ENCODE measurements at places on chromosomes 13 and 19.

DNA sequence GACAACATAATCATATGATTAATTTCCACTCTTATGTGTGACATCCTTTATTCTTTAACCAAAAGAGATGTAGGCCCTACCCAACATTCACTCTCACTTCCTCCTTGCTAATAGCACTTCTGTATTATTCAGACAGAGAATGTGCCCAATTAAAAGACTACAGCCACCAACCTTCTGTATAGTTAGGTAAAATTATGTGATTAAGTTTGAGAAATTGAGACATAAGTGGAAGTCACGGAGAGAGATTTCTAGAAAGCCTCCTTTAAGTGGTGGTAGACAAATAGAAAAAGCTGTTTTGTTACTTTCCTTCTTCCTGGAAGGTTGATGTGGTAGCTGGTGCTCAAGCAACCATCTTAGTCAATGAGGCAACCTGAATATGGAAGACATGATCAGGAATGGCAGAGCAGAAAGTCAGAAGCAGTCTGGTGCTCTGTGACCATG lies 14.8 kb downstream of the EPSTI1 start:
- no peak for DNase-seq

GRCh38 chr19:280541-281009 lies 10.6 kb downstream of the PLPP2 start:
- DNase-seq: no peak

DNA sequence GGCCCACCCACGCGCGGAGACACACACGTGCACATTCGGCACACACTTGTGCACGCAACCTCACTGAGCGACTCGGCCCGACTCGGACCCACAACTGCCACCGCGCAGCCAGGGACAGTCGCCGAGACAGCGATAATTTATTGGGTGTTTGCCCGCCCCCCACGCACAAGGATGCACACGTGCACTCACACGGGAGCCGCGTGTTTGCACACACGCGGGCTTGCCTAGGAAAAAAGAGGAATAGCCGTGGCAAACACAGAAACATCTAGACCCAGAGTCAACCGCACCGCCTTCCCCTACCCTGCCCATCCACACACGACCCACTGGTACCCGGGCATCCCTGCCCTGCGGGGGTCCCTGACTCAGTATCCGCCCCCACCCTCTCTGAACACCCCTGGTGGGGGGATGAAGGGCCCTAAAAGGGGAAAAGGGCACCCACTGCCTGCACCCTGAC lies 1.1 kb upstream of the SSBP4 start:
- no peak for DNase-seq

GRCh38 chr13:25177012-25177411 lies 4.9 kb upstream of the AMER2 start:
- DNase-seq: no peak

- peak; percentile 56 for DNase-seq
These were observed 1.5 kb downstream of the EPSTI1 start for GRCh38 chr13:42990291-42991232.

DNA sequence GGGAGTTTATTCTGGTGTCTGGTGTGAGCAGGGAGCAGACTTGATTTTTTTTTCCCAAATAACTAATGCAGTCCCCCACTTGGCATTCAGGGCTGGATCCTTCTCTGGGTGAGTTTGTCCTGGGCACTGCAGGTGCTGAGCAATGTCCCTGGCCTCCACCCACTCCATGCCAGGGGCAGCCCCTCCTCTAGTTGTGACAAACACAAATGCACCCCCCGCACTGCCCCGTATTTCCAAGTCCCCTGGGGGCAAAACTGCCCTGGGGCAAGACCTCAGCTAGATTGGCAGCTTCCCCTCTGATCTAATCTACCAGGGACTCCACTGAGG lies 6.4 kb downstream of the MOB3A start:
- DNase-seq: no peak

GRCh38 chr13:42279080-42279479 lies 7.1 kb downstream of the AKAP11 start:
- DNase-seq: no peak

- no peak for DNase-seq
These were observed 942.9 kb upstream of the PCDH20 start for GRCh38 chr13:62358646-62358932.

DNA sequence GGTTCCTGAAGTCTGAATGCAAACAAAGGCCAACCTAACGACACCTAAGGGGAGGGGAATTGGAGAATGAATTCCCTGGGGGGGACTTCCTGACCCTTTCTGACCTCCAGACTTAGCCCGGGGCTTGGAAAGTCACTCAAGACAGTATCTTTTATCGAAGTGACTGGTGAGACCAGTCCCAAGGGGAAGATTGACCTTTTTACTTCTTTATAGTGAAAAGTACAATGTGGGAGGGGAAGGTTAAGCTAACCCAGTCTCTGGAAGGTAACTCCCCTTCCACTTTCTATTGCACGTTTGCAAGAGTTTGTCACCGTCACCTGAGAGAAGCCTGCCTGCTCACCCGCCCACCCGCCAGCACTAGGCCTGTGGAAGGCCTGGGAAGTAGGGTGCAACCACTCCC lies 111.9 kb downstream of the EFNB2 start:
- no peak for DNase-seq

DNA sequence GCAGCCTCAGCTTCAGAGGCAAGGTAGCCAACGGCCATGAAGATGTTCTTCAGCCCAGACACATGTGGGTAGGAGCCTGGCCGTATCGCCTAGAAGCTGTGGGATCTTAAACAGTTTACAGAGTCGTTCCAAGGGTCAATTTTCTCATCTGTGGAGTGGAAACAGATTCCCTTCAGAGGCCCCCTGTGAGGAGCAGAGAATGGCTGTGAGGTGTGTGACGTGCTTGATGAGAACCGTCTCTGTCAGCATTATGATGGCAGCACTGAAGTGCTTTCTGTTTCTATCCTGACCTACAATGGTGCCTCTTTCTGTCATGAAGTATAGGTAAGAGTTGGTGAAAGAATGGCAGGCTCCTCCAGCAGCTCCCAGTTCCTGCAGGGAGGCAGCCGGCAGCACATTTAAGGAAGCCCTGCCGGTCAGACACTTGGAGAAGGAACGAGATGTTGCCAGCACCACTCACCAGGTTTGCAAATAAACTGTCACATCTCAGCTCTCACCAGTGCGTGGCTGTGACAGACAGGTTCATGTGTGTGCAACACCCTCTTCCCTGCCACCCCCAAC lies 277.3 kb downstream of the FOXO1 start:
- no peak for DNase-seq

- no peak for DNase-seq
These were observed 10.7 kb upstream of the CACNG6 start for GRCh38 chr19:53980539-53981375.

GRCh38 chr19:33132021-33132420 lies at the start of gene WDR88:
Gene WDR88, plus strand, starts transcription at chr19:33132114. Its CDS starts 56 bp downstream, at chr19:33132170.
- no peak for DNase-seq

DNA sequence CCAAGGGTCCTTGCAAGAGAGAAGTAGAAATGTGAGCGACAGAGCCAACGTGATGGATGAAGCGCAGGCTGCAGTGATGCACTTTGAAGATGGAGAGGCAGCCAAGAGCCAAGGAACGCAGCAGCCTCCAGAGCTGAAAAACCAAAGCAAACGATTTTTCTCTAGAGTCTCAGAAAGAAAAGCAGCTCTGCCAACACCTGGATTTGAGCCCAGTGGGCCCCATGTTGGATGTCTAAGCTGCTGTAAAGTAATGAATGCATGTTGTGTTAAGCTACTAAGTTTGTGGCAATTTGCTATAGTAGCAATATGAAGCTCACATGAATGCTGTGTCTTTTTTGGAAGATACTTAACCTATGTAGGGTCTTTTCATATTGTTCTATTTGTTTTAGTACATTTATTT lies 894.3 kb downstream of the EFNB2 start:
- DNase-seq: no peak

DNA sequence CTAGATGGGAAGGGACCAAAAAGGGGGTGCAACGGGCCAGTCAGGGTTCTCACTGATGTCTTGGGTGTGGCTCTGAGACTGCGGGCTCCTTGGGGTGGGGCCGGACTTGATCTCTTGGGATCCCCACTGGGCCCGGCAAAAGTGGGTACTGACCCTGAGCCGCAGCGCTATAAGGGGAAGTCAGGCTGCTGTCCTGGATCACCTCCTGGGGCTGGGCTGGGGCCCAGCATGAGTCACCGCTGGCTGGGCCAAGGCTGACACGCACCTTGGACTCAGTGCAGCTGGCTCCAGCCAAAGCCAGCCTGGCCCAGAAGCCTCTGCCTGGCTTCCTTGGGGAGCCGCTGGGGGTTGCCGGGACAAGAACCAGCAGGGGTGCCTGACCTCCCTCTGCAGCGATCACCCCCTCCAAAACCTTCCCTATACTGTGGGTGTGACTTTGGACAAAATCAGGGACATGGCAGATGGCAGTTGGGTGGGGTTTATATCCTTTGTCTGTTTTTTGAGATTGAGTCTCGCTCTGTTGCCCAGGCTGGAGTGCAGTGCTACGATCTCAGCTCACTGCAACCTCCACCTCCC lies 617 bp upstream of the IQCN start:
- peak; percentile 88 for DNase-seq

DNA sequence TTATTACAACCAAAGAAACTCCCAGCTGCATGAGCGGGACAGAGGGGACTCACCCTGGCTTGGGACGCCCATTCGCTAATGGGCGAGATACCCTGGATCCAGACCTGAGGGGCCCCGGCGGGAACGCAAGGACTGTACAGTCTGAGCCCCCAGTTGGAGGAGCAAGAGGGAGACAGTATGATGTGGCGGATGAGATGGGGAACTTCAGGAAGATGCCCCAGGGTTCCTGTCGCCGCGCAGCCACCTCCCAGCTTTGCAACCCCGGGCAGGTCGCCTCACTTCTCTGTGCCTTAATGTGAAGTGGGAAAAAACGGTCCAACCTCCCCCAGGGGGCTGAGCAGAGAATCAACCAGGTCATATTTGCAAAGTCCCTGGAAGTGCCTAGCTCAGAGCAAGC lies 2.5 kb downstream of the NPAS1 start:
- DNase-seq: no peak

DNA sequence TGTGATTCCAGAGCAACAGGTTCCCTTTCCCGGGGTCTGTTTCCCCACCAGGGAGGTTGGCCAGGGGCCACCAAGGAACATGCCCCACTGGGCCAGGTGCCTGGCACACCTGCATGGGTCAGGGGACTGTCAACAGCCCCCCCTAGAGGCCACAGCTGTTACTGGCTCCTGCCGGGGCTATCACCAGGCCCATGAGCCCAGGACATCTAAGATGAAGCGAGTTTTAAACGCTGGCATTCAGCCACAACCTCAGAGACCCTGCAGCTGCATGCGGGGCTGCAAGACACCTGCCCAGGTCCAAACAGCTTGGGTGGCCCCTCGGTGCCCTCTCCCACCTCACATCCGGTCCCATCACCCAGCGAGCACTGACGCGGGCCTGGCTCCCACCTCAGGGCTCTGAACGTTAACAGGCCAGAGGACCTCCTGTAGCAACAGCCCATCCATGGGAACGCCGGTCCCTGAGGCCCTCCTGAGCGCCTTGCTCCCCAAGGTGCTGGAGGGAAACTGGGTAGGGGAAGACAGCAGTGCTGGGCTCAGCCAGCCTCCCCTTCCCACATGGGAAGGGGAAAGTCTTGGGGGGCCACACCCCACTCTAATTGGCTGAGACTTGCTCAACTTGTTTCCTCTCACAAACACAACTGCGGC lies 12.0 kb downstream of the KHSRP start:
- no peak for DNase-seq

DNA sequence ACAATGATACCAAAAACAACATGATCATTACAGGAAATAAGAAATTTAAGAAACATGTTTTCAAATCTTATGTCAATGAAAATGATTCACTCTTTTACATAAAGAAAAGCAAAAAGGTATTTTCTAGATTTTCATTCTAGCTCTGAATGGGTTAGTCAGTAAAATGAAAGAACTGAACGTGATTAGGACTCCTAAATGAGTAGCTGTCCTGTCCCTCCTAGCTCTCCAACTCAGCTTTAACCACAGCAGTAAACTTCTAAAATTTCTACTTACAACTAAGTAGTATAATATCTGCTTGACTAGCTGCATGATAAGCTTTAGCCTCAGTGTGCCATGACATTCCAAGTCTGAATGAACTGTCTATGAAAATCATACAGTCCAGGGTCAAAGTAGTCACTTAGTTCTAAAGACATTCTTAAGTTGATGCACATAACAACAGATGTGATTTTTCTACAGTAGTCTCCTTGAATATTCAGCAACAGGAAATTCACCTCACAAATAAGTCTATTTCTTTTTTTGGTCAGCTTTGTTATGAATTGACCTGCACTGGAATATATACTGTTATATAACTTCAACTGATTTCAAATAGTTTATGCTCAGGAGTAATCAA lies 136.4 kb downstream of the MYCBP2 start:
- DNase-seq: no peak

- DNase-seq: peak; percentile 3
These were observed 1.8 kb downstream of the FGF14 start for GRCh38 chr13:102399791-102400674.

DNA sequence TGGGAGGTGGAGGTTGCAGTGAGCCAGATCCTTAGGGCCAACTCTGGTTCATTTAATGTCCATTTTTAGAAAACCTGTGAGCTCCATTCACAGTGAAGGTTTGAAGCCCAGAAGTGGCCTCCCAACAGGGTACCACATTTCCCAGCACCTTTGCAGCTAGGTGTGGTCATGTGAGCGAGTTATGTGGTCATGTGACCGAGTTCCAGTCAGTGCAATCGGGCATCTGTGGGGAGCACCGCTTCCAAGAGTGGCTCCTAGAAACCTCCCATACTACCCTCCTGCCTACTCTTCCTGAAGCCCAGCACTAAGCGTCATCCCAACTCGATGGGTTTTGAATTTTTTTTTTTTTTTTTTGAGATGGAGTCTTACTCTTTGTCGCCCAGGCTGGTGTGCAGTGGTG lies 663 bp upstream of the PLA2G4C start:
- DNase-seq: no peak

- DNase-seq: no peak
These were observed 19.1 kb downstream of the CEBPG start for GRCh38 chr19:33392341-33393285.

- DNase-seq: peak; percentile 75
These were observed 114.9 kb upstream of the WASF3 start for GRCh38 chr13:26442541-26442940.

DNA sequence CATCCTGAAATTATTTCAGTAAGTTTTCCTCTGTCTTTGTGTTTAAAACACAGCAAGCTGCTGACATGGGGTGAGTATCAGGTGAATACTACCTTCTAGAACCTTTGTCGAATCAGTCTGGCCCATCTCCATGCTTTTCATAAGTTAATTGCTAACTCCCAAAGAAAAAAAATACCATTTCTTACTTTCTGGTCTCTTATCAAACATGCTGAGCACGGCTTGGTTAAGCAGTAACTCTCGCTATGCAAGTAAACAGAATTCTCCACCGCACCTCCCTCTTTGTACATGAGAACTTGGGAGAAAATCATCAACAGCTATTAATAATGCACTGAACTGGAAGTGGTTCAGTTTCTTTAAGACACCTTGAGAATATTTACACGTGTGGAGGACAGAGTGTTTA lies 88.6 kb downstream of the FGF9 start:
- DNase-seq: no peak

GRCh38 chr13:97573011-97573410 lies 139.0 kb downstream of the RAP2A start:
- DNase-seq: no peak

GRCh38 chr13:41468631-41469030 lies 11.3 kb downstream of the RGCC start:
- DNase-seq: no peak
